Activated CD8-positive, alpha-beta memory T cell treated with anti-CD3 and anti-CD28 coated beads for 4 hours (primary cell): ENCODE measurements at places on chromosomes 1 and 21.

- no peak for DNase-seq
Measured at GRCh38 chr1:118660769-118661168, 327.4 kb downstream of the TBX15 start.

GRCh38 chr1:201792534-201793305 is 36.2 kb upstream of the IPO9 start:
- DNase-seq: peak; percentile 12

GRCh38 chr1:103529746-103530145 is 4.2 kb downstream of the RNPC3 start:
- DNase-seq: no peak

- DNase-seq: no peak
Measured at GRCh38 chr1:38569932-38570656, 289.5 kb downstream of the RRAGC start.

GRCh38 chr1:112380356-112380755 is 15.7 kb upstream of the CTTNBP2NL start:
- no peak for DNase-seq

GRCh38 chr1:108142773-108143394 is 57.3 kb downstream of the SLC25A24 start:
- no peak for DNase-seq

DNA sequence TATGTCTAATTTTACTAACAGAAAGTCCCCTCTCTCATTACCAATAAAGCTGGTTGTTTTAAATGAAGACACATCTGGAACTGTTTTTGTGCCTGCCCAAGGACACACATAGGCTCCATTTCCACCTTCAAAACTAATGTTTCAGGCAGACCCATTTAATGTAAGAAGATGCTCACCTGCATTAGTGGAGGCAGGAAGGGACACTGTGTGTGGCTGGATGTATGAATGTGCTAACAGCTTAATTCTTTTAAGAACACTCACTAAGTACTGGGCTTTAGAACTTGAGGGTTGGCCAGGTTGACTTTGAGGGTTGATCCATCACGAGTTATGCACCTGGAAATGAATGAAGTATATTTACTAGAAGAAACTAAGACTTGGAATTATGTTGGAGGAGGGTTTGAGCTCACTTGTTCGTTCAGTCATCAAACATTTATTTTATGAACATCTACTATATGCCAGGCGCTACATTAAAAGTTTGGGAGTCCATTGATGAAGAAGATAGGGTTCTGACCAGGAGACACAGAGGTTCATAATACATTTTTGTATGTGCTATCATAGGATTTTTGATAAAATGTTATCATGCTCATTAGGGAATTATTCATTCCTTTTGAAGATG is 5.4 kb downstream of the JUN start:
- no peak for DNase-seq
